Esophagus squamous epithelium (tissue), 5 donors: ENCODE measurements at places on chromosomes 6 and 20.

- no peak for DNase-seq
Measured at GRCh38 chr6:81785377-81785776, 32.9 kb upstream of the TENT5A start.

GRCh38 chr6:117351521-117351920, 74.2 kb downstream of the ROS1 start:
- no peak for DNase-seq

DNA sequence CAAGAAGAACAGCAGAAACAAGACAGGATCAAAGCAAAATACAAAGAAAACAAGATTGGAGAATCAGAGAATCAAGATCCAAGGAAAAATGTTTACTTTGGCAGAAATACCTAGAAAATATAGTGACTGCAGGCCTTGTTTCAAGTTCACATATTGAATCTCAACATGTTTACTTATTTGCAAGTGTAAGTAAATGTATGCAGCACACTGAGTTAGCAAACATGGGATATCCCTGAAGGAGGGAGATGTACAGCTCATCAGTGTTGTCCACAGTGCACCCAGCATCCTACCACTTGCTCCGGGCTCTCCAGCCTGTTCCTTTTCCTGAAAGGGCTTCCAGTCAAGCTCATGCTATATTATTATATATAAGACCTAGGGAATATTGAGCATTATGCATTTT, 319.5 kb downstream of the PRL start:
- DNase-seq: no peak

- DNase-seq: no peak
Measured at GRCh38 chr6:2952557-2953095, 18.7 kb downstream of the SERPINB6 start.

- DNase-seq: no peak
Measured at GRCh38 chr6:30156262-30156599, 4.8 kb downstream of the TRIM10 start.

DNA sequence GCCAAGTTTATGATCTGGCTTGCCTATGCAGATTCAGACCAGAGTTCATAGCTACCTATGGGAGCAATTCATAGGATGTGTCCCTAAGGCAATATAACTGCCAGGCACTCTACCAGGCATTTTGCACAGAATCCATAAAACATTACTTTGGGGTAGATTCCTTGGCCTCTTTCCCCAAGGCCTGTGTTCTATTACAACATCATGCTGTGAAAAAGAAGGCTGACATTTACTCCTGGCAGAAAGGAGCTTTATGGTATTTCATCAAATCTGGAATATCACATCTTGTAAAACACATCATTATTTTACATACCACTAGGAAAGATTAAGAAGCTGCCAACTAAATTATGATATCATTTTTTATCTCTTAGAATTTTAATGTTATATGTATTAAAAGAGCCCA, 287.0 kb upstream of the MARCKS start:
- DNase-seq: no peak
